ENCODE measurements at places on chromosomes 2 and 18. TPM values are rescaled to one million over a fixed set of nuclear protein-coding genes. Genes with fewer than 3 reads are reported as not detected.

DNA sequence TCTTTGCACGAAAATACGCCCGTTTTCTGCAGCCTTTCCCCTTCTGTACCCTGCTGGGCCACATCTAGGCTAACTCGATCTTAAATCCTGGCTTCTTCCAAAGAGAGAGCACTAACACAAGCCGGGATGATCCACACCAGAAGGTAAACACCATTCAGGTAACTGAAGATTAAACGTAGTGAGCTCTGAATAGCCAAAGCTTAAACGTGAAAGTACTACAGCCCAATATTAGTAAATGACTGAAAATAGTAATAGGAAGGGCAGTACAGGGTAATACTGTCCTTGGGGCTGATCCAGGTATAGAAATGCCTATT lies 422 bp upstream of the MRPL53 start:
- no peak for DNase-seq

- no peak for DNase-seq
Measured at GRCh38 chr2:10003206-10004125, 39.9 kb upstream of the KLF11 start.

DNA sequence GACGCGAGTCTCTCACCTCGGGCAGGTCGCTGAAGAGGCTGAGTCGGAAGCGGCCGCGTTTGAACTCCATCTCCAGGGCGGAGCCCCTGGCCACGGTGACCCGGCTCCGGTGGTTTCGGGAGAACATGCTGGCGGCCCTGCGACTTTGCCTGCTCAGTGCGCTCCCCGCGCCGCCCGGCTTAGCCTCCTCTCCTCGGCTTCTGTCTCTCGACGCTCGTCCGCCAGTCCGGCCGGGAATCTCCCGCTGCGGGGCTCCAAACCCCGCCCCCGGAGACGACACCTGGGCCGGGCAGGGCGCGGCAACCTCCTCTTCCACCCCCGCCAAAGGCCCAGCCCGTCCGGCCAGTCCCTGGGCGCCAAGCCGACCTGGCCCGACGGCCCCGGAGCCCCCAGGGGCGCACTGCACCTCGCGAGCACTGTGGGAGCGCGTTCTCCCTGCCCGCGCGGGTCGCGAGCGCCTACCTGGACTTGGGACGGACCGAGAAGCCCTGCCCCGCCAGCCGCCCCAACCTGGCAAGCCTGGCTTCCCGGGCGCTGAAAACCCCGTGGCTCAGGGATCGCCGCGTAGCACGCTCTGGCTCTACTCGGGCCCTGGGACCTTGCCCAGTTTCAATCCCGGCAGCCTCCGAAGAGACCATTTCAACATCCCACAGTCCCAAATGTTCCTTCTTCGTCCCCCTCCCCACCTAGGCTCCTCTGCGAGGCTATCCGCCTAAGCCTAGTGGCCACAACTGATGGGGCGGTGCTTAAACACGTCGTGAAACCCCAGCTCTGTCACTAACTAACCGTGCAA lies at the start of gene RTKN:
Gene RTKN (minus strand): TSS at position 248 of the 793 bp plus-strand sequence. CDS start 121 bp downstream, at position 127.
- peak; percentile 47 for DNase-seq

DNA sequence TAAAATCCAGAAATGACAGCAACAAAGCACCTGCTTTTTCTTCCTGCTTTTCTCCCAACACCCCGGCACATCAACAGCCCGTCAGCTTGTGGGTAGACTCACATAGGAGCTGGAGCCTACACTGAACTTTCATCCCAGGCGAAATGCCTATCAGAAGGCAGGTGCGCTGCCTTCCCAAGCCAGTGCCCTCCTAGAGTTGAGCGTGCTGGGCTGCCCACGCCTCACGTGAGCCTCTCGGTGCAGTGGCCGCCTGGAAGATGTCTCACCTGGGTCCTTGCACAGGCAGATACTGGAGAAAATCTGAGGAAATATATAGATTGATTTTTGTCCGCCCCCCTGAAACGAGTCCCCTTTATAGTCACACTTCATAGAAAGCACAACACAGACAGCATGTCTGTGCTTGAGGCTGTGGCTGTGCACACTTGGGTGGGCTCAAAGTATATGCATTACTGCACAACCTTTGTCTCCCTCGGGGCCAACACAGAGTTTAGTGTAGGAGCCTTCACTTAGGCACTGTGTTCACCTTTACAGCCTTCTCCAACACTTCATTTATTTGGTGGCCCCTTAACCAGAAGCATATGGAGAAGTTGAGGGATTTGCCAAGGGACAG lies 112.5 kb downstream of the SMAD7 start:
- peak; percentile 32 for DNase-seq

GRCh38 chr18:78728784-78729467 lies 250.7 kb upstream of the SALL3 start:
- DNase-seq = no peak

Gene SGO2
- polyA plus RNA-seq = 1.1 TPM

Gene SERPINB4
- polyA plus RNA-seq = 0.04 TPM

Gene LOXHD1
- 0.06 TPM for polyA plus RNA-seq

Gene TTR
- 0.21 TPM for polyA plus RNA-seq
